HT-29 (cell line): ENCODE measurements at places on chromosomes 1 and 21.

- no peak for DNase-seq
Observed at GRCh38 chr1:237227476-237227875, 185.5 kb downstream of the RYR2 start.

DNA sequence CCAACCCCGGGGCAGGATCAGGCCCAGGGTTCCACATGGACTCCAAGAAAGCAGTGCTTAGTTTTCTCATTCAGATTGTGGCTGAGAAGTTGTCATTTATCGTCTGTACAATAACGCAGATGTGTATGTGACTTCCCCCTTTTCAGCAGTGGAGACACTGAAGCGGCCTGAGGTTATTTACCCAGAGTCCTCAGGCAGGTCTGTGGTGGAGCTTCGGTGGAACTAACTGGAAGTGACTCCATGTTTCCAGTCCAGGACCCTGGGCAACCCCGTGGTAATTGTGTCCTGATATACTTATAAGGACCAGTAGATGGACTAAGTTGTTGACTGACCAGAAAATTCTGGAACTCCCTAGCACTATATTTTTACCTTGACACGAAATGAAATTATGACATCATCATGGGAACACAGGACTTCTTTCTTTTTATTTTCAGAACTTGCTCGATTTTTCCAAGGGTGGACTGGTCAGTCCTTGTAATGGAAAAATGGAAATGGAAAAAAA lies 1.0 kb upstream of the IER5 start:
- no peak for DNase-seq

GRCh38 chr1:154328318-154329151 lies 3.2 kb downstream of the ATP8B2 start:
- peak; percentile 39 for DNase-seq

- no peak for DNase-seq
Observed at GRCh38 chr1:107990606-107991005, 25.6 kb upstream of the VAV3 start.

- no peak for DNase-seq
Observed at GRCh38 chr1:198849093-198849492, 210.3 kb downstream of the PTPRC start.

- DNase-seq, result no peak
Observed at GRCh38 chr1:96363826-96364225, 357.8 kb upstream of the PTBP2 start.

GRCh38 chr1:182235604-182235951 lies 156.0 kb downstream of the GLUL start:
- DNase-seq, result no peak

GRCh38 chr1:110511436-110511835 lies 7.5 kb downstream of the KCNA10 start:
- no peak for DNase-seq

DNA sequence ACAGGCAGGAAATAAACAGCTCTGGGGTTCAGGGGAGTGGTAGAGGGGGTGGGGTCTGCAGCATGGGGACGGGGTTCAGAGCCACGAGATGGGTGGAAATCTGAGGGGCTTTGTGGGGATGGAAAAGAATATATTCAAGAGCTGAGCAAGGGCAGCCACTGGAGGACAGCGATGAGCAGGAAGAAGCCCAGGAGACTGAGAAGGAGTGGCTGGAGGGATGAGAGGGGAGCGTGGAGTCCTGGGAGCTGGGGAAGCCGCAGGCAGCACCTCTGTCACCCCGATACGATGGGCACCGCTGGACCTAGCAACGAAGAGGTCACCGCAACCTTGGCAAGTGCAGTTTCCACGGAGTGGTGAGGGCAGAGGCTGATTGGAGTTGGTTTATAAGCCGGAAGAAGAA lies 10.0 kb upstream of the KCNAB2 start:
- DNase-seq, result no peak

DNA sequence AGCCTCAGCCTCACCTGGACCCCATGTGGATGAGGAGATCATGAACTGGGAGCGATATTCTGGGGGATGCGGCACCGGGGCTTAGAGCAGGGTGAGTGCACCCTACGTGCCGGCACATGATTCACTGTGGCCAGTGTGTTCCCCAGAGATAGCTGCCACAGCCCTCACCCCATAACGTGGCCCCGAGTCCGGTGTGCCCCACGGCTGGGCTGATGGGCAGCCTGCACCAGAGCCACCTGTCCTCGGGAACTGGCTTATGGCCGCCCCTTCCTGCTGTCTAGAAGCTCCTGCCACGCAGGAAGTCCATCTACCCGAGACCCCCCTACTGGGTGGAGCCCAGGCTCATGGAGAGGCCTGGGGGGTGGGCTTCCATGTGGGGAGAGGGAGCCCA lies 39.1 kb upstream of the SLC19A1 start:
- no peak for DNase-seq

DNA sequence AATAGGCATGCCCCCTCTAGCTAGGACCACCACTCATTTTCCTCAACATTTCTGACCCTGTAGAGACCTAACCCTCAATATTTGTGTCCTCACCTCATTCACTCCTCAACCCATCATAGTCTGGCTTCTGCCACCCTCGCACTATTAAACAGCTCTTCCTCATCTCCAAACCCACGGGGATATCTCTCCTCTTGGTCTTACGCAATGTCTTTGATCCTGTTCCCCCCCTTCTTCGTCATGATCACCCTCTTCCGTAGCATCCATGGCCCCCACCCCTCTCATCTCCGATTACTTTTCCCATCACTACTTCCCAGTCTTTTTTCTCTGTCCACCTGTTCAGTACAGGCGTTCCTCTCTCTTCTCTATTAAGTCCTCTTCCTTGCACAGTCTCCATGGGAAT lies 51.7 kb upstream of the SPOCD1 start:
- DNase-seq, result no peak
